Hippocampal formation (tissue), 2 donors: ENCODE measurements at places on chromosomes 12 and 14.

DNA sequence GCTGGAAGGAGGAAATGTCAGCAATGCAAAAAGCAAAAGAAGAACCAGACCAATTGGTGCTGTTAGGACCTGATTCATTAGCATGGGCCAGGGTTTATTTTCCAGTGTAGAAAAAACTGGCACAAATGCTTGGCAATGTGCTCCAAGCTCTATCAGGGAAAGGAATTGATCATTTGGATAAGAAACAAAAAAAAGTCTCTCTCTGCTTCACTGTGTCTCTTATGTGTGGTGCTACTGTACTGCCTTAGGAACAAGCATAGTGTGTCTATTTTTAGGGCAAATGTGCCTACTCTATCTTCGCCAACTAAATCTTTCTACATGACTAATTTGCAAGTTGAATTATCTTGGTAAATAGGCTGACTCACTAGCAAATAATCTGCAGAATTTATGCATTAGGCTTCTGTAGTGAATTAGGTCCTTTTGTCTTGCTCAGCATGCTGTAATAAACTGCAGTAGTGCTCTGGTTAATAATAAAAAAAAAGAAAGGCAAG is 236.7 kb downstream of the MDGA2 start:
- DNase-seq, result peak; percentile 78

DNA sequence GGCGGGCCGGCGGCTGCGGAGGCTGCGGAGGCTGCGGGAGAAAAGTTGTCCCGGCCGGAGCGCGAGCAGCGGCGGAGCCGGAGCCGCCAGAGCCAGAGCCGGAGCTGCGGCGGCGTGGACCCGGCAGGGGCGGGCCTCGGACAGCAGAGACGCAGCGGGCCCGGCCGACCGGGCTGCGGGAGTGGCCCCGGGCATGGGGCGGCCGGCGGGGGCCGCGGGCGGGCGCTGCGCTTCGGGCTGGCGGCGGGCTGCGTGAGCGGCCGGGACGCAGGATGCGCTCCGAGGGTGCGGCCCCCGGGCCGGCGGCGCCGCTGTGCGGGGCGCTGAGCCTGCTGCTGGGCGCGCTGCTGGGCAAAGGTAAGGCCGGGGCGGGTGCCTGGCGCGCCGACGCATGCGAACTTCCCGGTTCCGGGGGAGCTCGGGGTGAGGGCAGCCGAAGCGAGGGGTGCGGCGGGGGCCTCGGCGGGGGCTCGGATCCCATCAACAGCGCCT is at the start of gene TMEM132C:
Gene TMEM132C, plus strand, starts transcription at position 40 of the 492 bp plus-strand sequence. Its CDS starts 233 bp downstream, at position 273.
- no peak for DNase-seq

DNA sequence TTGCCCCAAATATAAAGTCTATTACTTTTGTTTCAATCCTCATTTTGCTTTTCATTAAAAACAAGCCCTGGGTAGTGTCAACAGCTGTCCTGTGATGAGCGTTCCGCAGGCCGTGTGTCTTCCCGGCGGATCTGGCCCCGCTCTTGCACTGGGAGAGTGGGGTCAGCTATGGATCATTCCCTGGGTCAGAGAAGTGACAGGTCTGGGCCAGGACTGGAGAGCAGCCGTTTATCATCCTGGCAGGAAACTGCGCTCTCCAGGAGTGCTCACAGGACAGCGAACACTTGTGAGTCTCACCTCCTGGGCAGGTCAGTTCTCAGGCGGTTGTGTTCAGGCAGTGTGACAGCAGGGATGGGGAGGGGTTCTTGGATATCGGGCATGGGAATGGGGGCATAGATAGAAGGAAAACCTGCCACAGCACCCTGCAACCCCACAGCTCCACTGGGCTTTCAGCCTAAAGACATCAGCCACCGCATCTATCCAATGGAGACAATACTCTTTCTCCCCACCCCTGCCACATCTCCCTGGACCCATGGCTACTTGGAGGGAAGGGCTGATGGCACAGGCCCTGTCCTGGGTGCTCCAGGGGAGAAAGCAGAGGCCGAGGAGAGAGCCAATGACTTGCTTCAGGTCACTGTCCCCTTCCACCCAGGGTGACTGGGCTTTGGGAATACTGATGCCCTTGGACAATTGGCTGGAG is 47.8 kb upstream of the CHGA start:
- no peak for DNase-seq

DNA sequence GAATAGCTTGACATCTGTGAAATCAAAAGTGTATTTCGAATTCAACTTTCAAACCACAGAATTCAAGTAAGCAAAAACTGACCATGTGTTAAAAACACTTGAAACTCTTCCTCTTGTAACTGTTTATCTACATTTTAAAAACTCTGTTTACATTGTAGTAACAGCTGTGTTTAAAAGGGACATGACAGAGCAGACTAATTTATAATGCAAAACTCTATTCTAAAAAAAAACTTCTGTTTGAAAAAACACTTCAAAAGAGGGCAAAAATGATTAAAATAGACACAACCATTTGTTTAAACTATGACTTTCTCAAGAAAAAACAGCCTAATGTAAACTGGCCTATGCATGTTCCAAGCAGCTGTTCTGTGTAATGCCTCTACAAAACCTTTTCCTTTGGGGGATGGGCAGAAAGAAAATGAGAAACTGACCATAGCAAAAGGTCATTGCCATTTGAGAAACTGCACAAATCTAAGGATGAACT is 149.1 kb upstream of the HMGA2 start:
- DNase-seq, result no peak

GRCh38 chr14:51880835-51881580 is 20.6 kb downstream of the GNG2 start:
- DNase-seq, result no peak

DNA sequence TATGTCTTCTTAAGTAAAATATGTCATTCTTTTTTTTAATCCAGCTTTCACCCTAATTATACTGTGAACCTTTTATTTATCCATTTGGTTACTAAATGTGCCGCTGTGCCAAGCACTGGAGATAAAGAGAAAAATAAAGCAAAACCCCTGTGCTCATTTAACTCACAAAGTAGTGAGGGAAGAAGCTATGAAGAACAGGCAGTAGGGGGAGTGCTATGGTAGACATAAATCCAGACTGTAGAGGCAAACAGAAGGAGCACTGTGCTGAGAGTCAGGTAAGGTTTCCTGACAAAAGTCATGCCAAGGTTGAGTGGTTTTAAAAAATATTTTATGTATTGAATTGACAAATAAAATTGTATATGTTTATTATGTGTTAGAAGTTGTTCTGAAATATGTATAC is 188.5 kb upstream of the SYT10 start:
- no peak for DNase-seq

- no peak for DNase-seq
These were observed 137.5 kb downstream of the TMEM117 start for GRCh38 chr12:43973385-43973784.

GRCh38 chr12:108332791-108333382 is 6.2 kb downstream of the CMKLR1 start:
- DNase-seq, result no peak

DNA sequence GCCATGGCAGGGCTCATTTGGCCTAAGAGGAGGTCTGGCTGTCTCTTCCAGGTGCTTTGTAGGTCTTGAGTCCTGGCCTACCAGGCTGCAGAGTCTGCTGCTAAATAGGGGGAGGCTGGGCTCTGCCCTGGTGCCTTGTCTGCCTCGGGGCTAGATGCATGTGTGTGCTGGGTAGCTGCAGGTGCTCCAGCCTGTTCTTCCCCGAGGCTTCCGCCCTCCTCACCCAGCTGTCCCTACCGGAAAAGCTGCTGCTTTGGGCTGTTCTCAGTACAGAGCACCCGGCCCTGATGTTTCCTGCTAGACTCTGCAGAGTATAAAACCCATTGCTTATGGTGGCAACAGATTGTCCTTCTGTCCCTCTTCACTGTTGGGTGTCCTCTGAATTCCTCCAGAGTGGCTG is 37.7 kb downstream of the RAB35 start:
- DNase-seq, result no peak

DNA sequence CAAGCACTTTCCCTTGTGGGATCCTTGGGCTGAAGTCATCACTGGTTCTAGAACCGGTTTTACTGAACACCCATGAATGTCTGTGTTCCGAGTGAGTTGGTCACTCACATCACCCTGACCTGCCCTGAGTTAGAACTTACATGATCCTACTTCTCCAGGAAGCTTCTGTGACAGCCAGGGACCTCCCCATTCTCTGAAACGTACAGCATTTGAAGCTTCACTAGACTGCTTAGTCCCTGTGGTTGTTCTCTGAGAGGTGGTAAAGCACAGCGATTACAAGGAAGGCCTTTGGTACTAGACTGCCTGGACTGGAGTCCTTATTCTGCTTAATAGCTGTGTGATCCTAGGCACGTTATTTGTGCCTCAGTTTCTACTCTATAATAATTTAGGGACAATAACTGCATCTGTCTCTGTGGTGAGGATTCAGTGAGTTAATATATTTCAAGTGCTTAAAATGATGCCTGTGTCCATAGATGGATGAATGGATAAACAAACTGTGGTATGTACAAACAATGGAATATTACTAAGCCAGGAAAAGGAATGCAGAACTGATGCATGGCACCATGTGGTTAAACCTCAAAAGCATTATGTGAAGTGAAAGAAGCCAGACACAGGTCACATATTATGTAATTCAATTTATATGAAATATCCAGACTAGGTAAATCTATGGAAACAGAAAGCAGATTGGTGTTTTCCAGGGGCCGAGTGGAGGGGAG is 54.7 kb upstream of the DDX11 start:
- no peak for DNase-seq

DNA sequence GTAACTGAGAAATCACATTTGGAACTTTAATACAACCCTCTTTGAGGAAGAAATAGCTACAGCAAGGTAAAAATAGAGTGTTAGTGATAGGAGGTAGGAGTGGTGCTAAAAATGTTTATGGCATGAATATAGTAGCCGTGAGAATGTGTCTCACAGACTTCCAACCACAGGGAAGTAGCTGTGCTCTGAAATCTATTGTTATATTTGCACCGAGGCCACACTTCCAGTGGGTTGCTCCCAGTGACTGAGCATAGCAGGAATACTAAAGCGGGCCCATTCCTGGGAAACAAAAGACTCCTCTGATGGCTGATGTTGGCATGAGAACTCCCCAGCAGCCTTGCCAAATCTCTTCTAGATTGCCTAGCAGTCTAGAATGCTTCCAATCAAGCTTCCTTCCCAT is 174.1 kb upstream of the PLXNC1 start:
- DNase-seq, result peak; percentile 26

DNA sequence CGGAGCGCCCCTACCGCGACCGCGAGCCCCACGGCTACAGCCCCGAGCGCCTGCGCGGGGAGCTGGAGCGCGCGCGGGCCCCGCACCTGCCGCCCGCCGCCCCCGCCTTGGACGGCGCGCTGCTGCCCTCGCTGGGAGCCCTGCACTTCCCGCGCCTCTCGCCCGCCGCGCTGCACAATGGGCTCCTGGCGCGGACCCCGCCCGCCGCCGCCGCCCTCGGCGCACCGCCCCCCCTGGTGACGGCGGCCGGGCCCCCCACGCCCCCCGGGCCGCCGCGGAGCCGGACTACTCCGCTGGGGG is 27.0 kb downstream of the LRCOL1 start:
- DNase-seq, result no peak

DNA sequence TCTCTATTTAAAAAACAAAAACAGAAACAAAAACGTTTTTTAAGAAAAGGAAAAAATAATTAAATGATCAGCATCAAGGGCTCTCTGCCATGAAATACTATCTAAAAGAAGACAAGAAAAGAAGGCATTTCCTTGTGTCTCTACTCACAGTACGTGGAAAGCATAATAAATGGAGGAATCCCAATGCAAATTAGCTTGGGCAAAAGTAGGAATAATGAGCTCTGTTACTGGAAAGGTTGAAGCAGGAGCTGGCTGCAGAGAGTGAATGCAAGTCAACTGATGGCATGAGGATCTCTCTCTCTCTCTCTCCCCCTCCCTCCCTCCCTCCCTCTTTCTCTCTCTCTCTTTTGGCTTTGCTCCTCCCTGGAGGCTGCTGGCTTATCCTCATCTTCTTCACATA is 85.9 kb downstream of the TBX3 start:
- DNase-seq, result no peak

- DNase-seq, result no peak
These were observed 35.4 kb downstream of the TAOK3 start for GRCh38 chr12:118337194-118337838.

DNA sequence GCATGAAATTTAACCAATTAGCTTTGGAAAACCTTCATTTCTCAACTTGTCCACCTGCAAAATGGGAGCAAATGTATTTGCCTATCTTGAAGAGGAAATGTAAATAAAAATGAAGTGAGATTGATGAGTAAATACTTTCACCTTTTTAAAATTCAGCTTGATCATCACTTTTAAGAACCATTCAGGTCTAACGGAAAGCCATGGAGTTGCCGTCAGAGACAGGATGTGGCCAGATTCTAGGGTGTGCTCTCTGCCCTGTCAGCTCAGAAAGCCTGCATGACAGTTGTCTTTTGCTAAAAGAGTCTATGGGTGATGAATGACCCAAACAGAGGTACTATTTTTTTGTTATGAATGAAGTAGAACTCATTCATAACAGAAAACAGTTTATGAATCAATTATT is 104.3 kb upstream of the SLC35F4 start:
- DNase-seq, result no peak

- DNase-seq, result no peak
These were observed 267.5 kb downstream of the TMEM121 start for GRCh38 chr14:105793836-105794235.

DNA sequence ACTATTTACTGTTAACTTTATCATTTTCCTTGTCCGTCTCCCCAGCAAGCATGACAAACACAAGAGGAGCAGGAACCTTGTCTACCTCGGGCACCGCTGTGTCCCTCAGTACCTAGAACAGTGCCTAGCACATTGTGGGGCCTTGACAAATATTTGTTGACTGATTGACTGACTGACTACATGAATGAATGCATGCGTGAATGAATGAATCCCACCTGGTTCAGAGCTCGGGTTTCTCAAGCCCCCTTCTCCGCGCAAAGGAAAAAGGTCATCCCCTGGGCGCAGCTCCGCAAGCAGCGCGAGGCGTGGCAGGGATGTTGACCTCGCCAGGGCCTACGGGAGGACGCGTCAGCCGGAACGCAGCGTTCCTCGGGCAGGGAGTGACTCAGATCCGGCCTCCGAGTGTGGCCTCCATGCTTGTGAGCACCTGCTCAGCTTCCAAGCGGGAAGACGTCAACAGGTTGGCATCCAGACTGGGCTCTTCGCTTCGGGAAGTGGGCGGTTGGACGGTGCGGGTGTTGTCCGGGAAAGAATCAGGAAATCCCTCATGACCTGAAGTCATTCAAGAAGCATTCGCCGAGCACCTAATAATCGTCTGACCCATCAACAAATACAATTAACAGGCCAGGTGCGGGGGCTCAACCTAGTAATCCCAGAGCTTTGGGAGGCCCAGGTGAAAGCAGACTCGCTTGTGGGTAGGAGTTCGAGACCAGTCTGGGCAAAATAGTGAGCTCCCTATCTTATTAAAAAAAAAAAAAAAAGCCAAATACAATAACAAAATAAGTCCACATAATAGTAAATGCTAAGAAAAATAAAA is 13.9 kb upstream of the UBC start:
- DNase-seq, result no peak

GRCh38 chr14:101171650-101172049 is 268.1 kb upstream of the RTL1 start:
- DNase-seq, result no peak
